ENCODE measurements at places on chromosomes 5 and 9. TPM values are rescaled to one million over a fixed set of nuclear protein-coding genes. Genes with fewer than 3 reads are reported as not detected.

SLC6A3 gene
- total RNA-seq, result not detected

PTGS1 gene
- 1.8 TPM for total RNA-seq

C9orf153 gene
- 0.38 TPM for total RNA-seq

PBX3 gene
- 4.6 TPM for total RNA-seq

CDC25C gene
- total RNA-seq, result 6.7 TPM

- DNase-seq, result no peak
Measured at GRCh38 chr9:110025551-110026170, 182.3 kb downstream of the C9orf152 start.

- DNase-seq, result no peak
Measured at GRCh38 chr5:111143910-111144309, 51.8 kb downstream of the WDR36 start.

- DNase-seq, result no peak
Measured at GRCh38 chr5:133533541-133533940, 78.8 kb downstream of the FSTL4 start.

- peak; percentile 34 for DNase-seq
Measured at GRCh38 chr9:124863371-124863871, 1.5 kb downstream of the ARPC5L start.

DNA sequence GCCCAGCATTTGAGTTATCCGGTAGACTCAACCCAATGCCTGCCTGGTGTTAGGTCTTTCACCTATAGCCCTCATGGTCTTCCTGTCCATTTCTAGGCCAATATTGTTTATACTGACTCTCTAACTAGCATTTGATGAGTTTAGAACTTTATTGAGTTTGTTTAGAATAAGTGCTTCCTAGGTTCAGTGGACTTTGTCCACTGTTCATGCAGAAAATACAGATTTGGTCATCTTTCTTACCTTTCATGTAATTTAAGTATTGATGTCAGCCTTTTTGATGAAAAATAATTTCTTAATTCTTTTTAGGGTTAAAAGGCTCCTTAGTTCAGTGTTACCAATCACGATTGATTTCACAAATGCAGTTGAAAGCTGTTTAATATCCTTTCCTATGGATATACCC, 22.0 kb downstream of the CYSTM1 start:
- no peak for DNase-seq

- DNase-seq, result no peak
Measured at GRCh38 chr9:99030092-99030511, 74.8 kb upstream of the TGFBR1 start.

DNA sequence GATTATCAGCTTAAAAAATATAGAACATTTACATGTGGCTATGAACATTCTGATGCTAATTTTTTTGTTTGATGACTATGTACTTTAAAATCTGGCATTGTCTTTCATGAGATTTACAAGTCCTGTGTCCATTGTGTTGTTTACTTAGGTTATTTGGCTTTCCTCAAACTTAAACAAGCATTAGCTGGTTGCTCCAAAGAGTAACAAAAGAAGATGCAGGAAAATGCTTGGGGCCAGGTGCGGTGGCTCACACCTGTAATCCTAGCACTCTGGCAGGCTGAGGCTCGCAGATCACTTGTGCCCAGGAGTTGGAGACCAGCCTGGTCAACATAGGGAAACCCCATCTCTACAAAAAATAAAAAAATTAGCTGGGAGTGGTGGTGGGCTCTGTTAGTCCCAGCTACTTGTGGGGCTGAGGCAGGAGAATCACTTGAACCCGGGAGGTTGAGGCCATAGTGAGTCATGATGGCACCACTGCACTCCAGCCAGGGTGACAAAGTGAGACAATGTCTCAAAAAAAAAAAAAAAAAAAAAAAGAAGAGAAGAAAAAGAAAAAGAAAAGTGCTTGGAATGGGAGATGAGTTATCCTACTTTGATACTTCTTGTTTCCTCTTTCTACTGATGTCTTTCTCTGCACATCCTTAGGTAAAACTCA, 39.7 kb downstream of the PAM start:
- no peak for DNase-seq
